ENCODE measurements at places on chromosomes 7 and 10.

- DNase-seq: no peak
These were observed 9.2 kb upstream of the LRRC20 start for GRCh38 chr10:70391654-70392053.

- no peak for DNase-seq
These were observed 29.4 kb upstream of the PCGF5 start for GRCh38 chr10:91190876-91191583.

GRCh38 chr10:110006358-110007160 is 1.2 kb upstream of the ADD3 start:
- DNase-seq: peak; percentile 49

GRCh38 chr7:127833641-127834040 is 181.6 kb downstream of the SND1 start:
- no peak for DNase-seq

DNA sequence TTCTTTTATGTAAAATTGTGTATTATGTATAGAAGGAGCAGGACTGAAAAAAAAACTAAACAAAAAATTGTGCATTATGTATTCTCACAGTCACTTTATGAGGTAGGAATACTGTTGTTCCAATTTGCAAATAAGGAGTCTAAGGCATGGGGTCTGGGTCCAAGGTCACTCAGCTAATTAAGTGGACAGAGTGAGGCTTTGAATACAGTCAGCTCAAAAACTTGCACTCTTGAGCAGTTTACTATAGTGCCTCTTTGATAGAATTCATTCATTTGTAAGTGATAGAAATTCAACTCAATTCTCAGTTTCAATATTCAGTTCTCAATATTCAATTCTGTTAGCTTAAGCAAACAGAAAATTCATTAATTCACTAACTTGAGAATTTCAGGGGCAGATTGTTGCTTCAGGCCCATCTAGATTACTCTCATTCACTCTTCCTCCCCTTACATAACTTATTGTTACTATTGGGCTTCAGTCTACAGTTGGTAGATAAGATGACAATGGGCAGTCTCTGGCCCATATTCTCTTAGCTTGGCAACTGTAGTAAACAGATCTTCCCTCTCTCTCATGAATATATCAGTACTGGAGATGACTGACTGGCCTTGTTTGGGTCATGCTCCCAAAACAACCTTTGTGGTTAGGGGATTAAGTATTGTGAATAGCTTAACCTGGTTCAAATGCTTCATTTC is 86.6 kb downstream of the BTAF1 start:
- DNase-seq: no peak

DNA sequence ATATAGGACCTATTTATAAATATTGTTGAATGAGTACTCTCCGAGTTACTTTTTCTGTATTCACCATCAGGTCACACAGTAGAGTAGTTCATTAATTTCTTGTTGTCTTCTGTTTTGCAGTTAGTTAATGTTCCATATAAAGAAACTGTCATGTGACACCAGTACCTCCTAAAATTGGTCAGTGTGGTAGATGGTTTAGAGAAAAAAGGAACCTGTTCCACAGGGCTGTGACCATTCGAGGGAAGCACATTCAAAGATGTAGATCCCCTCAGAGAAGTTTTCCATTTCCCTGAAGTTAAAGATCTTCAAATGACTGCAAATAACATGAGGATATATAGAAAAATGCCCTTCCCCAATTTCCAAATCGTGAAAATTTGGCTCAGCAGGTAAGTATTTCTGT is 45.7 kb downstream of the PRPF18 start:
- DNase-seq: no peak

DNA sequence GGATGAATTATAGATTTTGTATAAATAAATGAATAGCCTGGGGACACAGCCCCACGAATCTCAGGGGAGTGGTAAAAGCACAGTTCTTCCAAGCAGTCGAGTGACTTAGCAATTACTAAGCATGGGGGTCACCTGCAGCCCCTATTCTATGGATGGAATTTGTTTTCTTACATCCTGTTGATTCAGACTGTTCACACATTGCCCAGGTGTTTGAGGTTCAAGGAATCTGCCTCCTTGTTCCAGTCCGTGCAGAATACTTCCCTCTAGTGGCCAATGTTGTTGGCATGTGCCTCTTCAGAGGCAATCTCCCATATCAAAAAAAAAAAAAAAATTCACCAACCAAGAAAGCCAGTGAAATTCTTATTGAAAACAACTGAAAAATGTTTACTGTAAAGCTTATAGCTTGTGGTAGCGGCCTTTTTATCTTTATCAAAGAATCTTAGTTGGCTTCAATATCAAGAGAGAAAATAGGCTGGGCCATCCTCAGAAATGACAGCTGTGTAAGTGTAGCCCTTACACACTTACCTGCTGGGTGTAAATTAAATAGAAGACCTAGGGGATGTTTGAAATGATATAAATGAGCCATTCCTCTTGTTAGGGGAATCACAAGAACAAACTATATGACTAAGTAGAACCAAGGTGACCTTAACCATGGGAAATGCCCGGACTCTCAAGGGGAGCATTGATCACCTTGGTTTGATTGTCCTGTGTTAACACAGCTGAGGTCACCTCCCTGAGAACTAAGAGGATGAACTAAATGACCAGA is 7.8 kb downstream of the LIPM start:
- peak; percentile 70 for DNase-seq

GRCh38 chr7:123621707-123622106 is 20.1 kb downstream of the ASB15 start:
- peak; percentile 67 for DNase-seq

DNA sequence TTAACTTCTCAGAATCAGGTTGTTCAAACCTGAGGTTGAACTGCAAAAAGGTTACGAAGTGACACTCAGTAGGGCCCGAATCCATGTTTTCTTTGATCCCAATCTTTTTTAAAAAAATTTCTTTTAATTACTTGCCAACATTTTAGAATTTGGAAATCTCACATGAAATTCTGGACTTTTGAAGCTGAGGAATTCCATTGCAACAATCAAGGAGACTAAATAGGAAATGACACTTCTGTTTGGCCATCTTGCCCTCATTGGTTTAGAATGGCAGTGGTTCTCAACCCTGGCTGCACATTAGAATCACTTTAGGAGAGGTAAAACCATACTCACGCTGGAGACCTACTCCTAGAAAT is 471 bp upstream of the TOMM7 start:
- no peak for DNase-seq

DNA sequence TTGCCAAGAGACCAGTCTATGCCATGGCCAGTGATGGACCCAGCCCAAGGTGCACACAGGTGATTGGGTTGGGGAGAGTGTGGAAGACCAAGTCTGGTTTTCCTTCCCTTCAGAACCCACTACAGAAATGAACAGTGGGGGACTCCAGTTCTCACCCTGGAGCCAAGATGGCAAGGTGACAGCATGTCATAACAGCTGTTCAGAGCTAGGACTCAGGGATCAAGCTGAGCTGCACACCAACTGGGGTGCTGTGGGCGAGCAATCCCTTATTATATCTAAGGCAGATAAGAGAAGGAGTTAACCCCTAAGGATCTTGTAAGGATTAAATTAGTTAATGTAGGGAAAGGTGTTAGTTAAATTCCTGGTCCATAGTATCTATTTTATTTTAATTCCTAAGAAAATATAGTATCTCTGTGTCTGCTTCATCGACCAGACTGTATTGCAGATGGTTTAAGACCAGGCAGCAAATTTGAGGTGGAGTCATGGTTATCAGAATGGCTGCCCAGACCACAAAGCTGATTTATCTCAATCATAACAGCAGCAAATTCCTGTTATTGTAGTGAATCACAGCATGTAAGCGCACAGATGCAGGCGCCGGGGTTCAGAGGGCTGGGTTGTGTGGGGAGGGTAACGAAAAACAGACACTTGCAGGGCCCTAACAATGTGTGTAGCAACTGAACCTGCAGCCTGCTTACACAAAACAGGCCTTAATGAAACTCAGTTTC is 208.7 kb upstream of the ZNF32 start:
- DNase-seq: peak; percentile 15
